Ovary (tissue), 10 donors: ENCODE measurements at places on chromosomes 5 and 9. TPM values are rescaled to one million over a fixed set of nuclear protein-coding genes. Genes with fewer than 3 reads are reported as not detected.

The TTC16 gene
- total RNA-seq, result not detected

The FOXD4L4 gene
- total RNA-seq, result not detected

The ZNF879 gene
- total RNA-seq, result 6.0 TPM

DNA sequence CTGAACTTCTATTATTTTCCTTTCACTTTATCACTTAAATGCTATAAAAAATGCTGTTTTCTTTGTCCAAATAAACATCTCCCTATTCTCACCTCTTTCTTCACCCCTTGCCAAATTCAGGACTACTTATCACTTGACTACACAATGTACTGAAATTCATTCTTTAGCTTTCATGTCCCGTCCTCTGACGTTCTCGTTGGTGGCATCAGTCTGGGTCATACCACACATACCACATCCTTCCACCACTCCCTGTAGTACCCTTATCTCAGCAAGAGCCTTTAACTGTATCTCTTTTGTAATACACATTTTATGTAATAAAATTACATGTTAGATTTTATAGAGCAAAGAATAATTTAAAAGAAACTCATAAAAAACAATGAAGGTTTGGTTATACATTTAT is 231.1 kb upstream of the PAPPA start:
- no peaks in the 10 kb centered on the region for H3K4me1 ChIP-seq
- H3K27me3 ChIP-seq, result no peaks in the 10 kb centered on the region
- no peak for DNase-seq

DNA sequence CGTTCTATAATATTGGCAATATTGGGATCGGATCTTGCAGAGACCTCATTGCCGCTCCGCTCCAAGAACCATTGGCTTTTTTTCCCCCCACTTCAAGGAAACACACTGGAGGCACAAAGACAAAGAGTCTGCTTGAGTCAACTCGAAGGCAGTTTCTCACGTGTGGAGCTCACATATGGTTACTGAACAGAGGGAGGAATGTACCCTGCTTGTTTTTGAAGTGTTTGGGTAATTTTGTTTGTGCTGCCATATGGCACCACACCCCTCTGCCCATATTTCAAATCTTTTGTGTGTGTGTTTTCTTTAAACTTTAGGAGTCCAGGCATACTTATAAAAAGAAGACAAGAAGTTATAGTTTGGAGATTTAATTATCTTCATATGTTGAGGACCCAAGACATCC is 595.9 kb downstream of the DTWD2 start:
- H3K4me3 ChIP-seq, result no peak overlapping the region
- no peak overlapping the region for H3K27ac ChIP-seq
- H3K4me1 ChIP-seq, result no peaks in the 10 kb centered on the region
- no peak for DNase-seq
- H3K27me3 ChIP-seq, result no peaks in the 10 kb centered on the region
- H3K36me3 ChIP-seq, result no peaks in the 10 kb centered on the region

DNA sequence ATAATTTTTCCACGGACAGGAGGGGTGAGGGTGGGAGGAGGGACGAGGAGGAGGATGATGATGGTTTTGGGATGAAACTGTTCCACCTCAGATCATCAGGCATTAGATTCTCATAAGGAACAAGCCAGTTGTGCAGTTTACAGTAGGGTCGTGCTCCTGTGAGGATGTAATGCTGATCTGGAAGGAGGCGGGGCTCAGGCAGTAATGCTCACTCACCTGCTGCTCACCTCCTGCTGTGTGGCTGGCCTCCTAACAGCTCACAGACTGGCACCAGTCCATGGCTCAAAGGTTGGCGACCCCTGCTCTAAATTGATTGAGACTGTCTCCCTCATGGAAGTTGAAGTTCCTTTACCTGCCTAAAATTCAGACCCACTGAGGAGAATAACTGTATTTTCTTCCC is 33.2 kb downstream of the ANKRA2 start:
- H3K4me1 ChIP-seq, result no peaks in the 10 kb centered on the region
- no peaks in the 10 kb centered on the region for H3K27me3 ChIP-seq
- no peak overlapping the region for H3K4me3 ChIP-seq
- no peaks in the 10 kb centered on the region for H3K36me3 ChIP-seq
- H3K27ac ChIP-seq, result no peak overlapping the region

DNA sequence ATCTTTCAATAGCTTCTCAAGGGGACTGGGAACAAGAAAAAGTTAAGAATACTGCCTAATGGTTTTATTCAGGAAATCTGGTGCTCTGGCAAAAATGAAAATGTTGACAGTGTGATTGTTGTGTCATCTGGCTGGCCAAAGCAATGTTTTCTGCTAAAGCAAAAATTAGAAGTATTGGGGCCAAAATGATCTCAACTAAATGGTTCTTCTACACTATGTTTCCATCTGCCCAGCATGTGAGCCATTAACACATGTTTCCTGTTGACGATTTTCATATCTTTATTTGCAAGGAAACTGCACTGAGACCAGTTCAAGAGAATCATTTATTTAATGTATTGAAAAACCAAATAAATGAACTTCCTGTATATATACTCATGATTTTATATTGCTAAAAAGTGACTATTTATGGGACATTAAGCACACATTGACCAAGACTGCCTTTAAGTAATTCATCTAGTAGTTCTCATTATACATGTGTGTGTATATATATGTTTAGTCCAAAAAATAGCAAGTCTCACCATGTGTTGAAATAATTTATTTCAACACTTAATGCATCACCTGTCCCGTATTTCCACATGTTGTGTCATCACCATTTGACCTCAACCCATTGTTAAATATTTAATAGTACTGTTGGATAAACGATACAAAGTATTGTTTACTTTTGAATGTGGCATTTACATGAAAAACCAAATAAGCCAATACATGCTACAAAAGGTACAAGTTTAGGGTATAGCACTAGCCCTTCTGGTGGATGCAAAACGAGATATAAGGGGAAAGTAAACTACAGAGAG is 7.5 kb upstream of the FST start:
- no peak overlapping the region for H3K27ac ChIP-seq
- DNase-seq, result no peak
- no peaks in the 10 kb centered on the region for H3K4me1 ChIP-seq
- H3K36me3 ChIP-seq, result no peaks in the 10 kb centered on the region
